Astrocyte (in vitro differentiated cells and primary cell): ENCODE measurements at places on chromosomes 12 and 14. TPM values are rescaled to one million over a fixed set of nuclear protein-coding genes. Genes with fewer than 3 reads are reported as not detected.

DNA sequence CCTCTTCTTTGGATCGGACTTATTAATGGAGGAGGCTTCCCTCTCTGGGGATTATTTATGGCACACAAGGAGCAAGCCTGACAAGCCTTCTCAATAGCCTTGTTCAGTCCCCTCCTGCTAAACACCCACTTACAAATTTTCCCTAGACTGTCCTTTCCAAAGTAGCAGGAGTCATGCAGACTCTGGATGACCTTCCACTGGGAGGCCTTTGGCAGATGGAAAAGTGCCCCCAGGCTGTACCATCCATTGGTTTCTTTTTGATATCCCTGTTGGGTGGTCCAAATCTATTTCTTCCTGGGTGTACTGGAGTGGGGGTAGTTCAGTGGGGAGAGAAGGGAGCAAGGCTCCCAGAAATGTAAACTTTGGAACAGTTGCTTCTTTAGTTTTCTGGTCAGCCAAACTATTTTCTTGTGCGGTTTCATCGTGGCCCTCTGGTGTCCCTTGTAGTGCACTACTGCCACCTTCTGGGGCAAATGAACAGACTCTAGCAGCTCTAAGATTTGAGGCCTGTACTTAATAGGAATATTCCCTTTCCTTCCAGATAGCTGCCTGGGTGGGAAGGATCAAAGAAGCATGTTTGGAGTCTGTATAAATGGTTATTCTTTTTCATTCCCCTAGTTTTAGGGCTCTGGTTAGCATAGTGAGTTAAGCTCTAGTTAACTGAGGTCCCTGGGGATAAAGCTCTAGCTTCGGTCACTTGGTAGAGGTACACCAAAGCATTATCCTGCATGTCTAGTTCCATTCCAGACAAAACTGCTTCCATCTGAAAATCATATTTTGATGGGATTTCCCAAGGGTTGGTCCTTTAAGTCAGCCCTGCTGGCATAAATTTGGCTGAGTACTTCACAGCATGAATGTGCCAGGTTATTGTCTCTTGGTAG, 409.5 kb downstream of the SLC6A15 start:
- DNase-seq, result peak; percentile 16

DNA sequence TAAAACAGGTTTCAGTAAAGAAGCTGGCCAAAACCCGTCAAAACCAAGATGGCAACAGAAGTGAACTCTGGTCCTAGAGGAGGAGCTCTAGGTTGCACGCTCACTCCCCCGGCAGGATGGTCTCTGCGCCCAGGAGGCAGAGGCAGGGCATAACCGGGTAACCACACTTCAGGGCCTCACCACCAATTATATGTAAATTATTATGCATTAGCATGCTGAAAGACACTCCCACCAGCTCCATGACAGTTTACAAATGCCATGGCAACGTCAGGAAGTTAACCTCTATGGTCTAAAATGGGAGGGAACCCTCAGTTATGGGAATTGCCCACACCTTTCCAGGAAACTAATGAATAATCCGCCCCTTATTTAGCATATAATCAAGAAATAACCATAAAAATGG, 20.1 kb upstream of the SLC6A12 start:
- DNase-seq, result no peak

DNA sequence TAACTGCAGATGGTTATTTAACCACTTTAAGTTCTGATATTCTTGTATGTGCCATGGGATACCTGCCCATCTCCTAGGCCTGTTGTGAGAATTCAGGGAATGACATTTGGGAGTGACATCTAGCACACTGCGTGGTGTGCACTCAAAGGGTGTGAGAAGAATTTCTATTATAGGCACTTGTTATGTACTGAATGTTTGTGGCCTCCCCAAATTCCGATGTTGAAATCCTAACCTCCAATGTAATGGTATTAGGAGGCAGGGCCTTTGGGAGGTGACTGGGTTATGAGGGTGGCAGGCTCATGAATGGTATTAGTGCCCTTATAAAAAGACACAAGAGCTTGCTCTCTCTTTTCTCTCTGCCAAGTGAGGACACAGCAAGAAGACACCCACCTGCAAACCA, 27.6 kb downstream of the VCPKMT start:
- no peak for DNase-seq

GRCh38 chr12:132384916-132385774, 55.8 kb upstream of the GALNT9 start:
- DNase-seq, result no peak

DNA sequence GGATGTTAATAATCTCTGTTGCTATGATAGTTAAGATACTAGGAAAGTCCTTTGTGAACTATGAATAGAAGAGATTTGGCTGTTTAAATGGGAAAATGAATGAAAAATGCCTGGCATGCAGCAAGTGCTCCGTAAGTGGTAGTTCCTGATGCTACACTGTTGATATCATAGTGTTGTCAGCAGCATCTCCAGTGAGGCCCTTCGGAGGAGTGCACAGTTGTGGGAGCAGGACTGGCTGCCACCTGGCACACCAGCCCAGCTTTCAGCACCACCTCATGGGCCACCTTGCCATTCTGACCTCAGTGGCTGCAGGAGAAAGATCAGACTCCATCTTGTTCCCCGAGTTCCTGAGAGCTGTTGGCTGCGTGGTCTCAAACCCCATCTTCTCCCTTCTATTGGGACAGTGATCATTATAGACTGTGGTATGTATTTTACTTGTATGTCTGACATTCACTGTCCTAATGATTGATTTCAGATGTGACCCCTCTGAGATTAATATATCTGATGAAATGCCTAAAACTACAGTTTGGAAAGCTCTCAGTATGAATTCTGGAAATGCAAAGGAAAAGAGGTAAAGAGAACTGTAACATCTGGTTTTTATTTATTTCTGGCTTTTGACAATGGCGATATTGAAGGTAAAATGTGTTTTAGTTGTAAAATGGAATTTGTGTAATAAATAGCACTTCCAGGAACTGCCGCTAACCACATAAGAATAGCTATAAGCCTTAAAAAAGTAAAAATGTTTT, 80.9 kb downstream of the SLC4A8 start:
- no peak for DNase-seq

DNA sequence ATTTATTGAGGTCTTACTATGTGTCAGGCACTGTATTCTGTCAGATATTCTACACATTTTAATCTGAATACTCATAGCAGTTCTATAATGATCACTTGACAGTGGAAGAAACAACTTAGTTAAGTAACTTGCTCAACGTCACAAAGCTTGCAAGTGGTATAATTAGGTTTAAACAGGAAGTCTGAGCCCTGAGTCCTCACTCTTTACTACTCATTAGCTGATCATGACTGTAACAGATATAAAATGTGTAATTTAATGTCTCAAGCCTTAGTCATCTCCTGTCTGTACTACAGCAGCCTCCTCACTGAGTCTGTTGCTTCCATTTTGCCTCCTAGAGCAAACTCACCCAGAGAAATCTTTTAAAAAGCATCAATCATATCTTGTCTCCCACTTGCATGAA, 38.9 kb downstream of the PPP4R4 start:
- peak; percentile 77 for DNase-seq

CLBA1 gene
- 6.3 and 7.2 TPM in 2 replicates for total RNA-seq

- no peak for DNase-seq
These were observed 594 bp downstream of the TAMALIN start for GRCh38 chr12:52007158-52007921.

GRCh38 chr12:110073049-110073831, 24.9 kb upstream of the C12orf76 start:
- no peak for DNase-seq

GRCh38 chr12:65951697-65952096, 127.4 kb downstream of the HMGA2 start:
- no peak for DNase-seq

DNA sequence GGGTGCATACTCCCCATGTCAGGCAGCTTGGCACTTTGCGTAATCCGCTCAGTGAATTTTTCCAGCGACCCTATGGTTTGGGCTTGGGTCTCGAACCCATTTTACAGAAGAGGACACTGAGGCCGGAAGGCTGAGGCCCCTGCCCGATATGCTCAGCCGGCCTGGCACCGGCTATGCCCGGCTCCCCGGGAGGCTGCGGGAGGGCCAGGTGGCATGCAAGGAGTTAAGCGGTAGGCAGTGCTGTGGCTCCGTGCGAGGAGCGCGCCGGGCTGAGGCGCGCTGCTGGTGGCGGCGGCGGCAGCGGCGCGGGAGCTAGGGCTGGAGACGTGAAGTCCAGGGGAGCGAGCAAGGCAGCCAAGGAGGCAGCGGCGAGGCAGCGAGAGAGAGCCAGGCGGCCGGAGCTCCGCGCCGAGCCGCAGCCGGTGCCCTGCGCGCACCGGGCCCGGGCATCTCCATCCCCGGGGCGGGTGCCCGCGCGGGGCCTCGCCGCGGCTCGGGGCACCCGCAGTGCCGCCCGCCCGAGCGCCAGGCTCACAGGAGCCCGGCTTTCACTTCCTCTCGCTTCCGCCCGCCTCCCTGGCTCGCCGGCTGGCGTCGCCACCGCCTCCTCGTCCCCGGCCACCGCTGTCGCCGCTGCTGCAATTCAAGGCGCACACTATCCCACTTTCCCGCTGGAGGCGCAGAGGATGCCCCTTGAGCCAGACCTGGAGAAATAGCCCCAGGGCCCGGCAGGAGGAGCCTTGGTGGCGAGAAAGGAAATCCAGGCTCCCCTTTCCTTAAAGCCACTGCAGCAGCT, at the start of gene WSCD2:
TSS of gene WSCD2 (plus strand) at position 272 of the 796 bp plus-strand sequence. CDS start 66,545 bp downstream, outside the sequence.
- no peak for DNase-seq

NGB gene
- not detected in 2 replicates for total RNA-seq

GRCh38 chr12:124426594-124427555, 132.0 kb downstream of the RFLNA start:
- DNase-seq, result no peak

DNA sequence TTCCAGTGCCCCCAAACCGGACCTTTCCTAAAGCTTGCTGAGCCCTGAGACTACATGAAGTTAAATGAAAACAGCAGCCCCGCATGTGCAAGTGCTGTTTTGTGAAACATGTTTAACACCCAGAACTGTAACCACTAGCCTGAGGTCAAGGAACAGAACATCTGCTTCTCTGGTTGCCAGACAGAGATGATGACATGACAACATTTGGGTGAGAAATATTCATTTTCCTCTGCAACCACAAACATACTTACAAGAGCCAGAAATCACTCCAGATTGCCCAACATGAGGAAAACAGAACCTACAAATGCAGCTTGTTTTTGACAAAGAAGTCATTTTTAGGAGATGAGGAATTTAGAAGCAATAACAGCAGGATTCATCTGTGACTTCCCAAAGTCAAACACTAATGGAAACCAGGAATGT, 110.4 kb downstream of the BCAT1 start:
- DNase-seq, result peak; percentile 79

- peak; percentile 31 for DNase-seq
These were observed 14.5 kb upstream of the LLPH start for GRCh38 chr12:66144791-66145754.

- no peak for DNase-seq
These were observed 481 bp downstream of the MAX start for GRCh38 chr14:65101631-65102440.

GALNT6 gene
- total RNA-seq, result 9.9 and 13.8 TPM in 2 replicates

DNA sequence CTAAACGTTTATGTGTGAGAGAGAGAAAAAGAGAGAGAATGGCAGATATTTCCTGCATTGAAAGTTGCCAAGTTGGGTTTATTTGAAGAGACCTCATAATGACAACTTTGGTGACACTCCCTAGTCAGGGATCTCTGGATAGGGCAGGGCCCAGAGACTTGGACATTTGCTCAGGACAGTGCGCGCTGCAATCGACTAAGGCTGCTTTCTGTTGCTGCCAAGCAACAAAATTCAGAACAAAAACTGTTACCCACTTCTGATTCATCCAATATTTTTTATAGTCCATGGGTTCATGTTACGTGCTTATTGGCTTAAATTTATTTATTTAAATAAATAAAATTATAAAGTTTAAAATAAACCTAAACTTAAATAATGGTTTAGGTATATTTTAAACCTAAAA, 34.2 kb downstream of the PTGER2 start:
- no peak for DNase-seq
